ENCODE measurements at places on chromosomes 3 and 15.

DNA sequence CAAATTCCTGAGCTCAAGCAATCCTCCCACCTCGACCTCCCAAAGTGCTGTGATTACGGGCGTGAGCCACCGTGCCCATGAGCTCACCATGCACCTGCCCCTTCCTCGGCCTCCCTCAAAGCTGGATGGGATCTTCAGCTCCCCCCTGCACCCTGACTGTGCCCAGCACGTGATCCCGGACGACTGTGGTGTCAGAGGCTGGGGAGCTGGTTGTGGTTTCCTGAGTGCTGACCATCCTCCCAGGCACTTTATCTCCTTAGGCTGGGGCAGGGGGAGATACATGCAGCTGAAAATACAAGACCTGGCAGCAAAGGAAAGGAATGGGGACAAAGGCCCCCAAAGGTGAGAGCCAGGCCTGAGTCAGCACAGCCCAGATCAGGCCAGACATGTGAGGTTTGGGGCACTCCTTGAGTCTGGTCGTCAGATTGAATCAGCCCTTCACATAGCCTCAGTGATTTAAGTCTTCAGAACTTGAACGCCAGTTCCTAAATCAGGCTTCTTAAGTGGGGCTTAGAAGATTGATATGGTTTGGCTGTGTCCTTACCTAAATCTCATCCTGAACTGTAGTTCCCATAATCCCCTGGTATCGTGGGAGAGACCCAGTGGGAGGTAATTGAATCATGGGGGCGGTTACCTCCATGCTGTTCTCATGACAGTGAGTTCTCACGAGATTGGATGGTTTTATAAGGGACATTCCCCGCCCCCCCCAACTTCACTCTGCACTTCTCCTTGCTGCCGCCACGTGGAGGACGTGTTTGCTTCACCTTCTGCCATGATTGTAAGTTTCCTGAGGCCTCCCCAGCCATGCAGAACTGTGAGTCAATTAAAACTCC is 35.8 kb downstream of the PRKCD start:
- no peak for DNase-seq

DNA sequence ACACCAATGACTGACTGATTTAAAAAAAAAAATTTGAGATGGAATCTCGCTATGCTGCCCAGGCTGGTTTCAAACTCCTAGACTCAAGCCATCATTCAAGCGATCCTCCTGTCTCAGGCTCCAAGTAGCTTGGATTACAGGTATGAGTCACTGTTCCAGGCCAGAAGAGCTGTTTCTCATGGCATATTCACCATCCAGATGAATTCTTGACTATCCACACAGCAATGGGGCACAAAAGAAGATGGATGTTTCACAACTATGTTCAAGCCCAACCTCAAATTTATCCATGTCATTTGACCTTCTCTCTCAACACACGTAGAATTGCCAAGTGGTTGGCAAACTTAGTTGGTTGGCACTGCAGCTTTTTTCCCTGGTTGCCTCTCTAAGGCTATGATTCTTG is 40.6 kb downstream of the PRICKLE2 start:
- DNase-seq: peak; percentile 44

DNA sequence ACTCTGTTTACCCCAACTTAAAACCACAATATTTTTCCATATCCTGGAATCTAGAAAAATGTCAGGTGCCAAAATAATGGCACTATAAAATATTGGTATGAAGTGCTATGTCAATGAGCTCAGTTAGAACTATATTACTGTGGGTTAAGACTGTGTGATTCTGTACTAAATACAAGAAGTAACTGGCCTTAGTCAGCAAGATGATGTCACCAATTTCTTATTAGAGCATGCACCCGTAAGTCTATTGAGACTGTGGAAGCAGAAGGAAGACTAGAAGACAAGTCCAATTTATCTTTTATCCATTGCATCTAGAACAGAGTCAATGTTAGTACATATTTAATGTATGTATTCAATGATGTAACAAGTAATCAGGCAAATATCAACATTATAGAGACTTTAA is 25.0 kb downstream of the LRRC58 start:
- DNase-seq: no peak

DNA sequence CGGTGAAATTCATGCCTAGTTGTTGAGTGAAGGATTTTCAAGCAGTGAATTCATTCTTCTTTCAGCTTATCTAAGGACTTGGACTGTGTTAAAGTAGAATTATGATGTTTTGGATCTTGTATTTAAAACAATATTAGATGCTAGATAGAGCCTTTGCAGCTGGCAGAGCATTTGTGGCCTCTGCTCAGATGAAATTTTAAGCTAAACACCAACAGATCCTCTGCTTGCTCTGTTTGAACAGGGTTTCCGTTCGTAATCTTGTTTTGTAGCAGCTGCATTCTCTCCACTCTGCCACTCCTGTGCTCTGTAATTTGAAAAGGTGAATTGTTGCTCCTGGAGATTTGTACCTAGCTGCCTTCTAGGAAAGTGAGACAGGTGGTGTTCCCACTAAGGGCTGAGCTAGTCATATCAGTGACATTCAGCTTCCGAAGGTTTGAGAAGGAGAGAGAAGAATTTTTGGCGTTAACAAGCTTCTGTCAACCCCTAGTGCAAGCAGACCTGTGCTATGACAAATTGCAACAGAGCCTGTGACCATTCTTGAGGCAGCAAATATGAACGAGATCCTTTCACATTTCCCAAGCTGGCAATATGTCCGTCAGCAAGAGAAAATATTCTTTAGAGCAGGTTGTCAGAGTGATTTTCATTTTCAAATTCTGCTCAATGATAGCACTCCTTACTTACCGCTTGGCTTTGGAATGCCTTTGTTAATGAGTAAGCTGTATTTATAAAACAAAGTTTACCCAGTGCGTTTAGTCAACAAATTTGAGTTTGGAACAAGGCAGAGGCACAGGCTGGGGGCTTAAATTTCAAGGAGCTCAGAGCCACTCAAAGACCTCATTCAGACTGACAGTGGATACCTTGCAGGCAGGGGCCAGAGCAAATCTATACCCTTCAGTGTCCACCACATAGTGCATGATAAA is 5.3 kb downstream of the CHST2 start:
- no peak for DNase-seq

DNA sequence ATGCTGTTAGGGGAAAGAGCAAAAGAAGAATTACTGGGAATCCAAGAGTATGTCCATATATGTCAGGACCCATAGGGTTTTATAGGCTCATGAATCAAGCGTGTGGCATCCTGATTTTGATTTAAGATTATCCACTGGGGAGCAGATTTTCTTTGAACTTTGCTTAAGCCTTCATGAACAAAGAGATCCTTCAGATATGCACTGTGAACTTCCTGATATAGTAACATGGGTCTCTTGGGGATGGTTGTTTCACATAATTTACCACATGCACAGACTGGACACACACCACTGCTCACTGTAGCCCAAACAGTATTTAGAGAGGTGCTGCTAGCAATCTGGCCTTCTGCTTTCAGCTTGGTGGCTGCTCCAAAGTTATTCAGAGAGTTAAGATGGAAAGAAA is 200.9 kb upstream of the ZPLD1 start:
- DNase-seq: no peak

- no peak for DNase-seq
These were observed 43.0 kb upstream of the USP3 start for GRCh38 chr15:63461230-63461985.

Data from adipocyte (in vitro differentiated cells).